Activated naive CD8-positive, alpha-beta T cell treated with anti-CD3 and anti-CD28 coated beads for 36 hours (primary cell): ENCODE measurements at places on chromosomes 1 and 21. TPM values are rescaled to one million over a fixed set of nuclear protein-coding genes. Genes with fewer than 3 reads are reported as not detected.
A peak's percentile ranks its signal among the peaks of the same experiment; 100 is the strongest.

The GRIK3 gene
- not detected for total RNA-seq

The FCGR2B gene
- 0.20 TPM for total RNA-seq

The LRRC3 gene
- total RNA-seq: 1.8 TPM

The CLIC6 gene
- 0.78 TPM for total RNA-seq

The GSTM1 gene
- total RNA-seq: not detected

The PTPRC gene
- 421 TPM for total RNA-seq

The ADAMTSL4 gene
- 0.06 TPM for total RNA-seq

The AHCTF1 gene
- total RNA-seq: 62.2 TPM

The AGO4 gene
- total RNA-seq: 2.1 TPM

The FMOD gene
- total RNA-seq: 3.3 TPM

The WRAP73 gene
- 31.2 TPM for total RNA-seq

The COL16A1 gene
- total RNA-seq: 0.36 TPM

The NSL1 gene
- total RNA-seq: 35.7 TPM

- no peak for DNase-seq
Measured at GRCh38 chr1:27402349-27402754, 9.9 kb downstream of the GPR3 start.

DNA sequence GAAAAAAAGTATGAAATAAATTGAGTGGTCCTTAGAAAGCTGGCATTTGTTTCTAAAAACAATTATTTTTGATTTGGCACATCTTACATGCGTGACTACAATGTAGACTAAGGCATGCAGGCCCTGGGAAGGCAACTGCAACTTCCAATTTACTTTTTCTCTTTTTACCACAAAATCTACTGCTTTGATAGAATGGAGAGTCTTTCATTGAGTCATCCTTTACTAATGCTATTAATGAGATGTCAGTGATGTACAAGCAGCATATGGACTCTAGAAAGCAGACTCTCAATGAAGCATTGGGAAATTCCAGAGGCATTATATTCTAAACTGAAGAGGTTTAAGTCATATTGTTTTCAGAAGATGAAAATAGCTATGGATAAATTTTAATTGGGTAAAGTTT is 29.6 kb upstream of the PRRX1 start:
- DNase-seq: no peak

- DNase-seq: no peak
Measured at GRCh38 chr1:40092706-40093639, 4.1 kb downstream of the PPT1 start.

GRCh38 chr1:15885701-15886610 is 38.4 kb downstream of the SPEN start:
- DNase-seq: peak; percentile 42

DNA sequence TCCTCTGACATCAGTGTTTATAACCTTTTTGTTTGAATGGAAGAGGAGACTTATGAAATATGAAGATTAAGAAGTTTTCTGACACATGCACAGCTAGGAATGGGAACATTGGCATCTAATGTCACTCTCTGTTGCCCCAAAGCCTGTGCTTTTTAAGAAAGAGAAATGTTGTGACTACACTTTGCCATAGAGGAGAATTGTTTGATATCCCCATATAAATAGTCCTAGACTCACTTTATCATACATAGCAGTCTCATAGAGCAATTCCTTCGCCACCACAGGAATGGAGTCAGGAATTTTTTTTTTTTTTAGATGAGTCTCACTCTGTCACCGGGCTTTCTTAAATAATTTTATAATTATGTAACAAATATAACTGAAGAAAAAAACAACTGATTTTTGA is 1.5 kb downstream of the KRTAP21-3 start:
- DNase-seq: no peak

DNA sequence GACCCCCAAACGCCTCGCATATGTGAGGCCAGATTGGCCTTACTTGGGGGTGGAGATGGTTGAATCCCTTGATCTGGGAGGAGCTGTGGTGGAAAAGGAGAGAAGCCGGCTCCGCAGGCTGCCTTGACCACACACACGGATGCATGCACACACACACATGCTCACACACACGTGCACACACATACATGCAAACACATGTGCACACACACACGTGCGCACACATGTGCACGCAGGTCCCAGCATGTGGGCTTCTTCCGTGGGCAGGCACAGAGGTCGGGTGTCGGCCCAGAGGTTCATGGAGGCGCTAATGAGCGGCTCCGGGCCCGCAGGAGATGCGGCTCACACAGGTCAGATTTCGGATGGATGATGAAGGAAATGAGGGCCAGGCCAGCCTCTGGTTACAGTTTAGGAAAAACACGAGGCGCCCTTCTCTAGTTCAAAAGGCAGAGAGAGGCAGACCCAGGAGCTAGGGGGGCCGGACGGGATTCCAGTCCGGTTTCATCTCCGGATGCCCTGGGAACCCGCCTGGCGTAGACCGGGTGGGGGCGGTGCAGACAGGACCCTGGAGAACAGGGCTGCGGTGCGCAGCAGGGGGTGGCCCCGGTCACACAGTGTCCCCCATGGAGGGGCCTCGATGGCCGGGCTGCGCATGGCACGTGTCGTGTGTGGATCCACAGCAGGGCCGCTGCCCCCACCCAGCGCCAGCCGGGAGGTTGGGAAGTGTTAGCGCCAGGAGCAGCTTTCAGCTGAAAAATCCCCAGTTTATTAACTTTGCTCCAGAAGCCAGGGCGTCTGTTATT is 91.1 kb upstream of the ACTRT2 start:
- no peak for DNase-seq

GRCh38 chr1:235919127-235919832 is 52.6 kb upstream of the LYST start:
- DNase-seq: no peak

DNA sequence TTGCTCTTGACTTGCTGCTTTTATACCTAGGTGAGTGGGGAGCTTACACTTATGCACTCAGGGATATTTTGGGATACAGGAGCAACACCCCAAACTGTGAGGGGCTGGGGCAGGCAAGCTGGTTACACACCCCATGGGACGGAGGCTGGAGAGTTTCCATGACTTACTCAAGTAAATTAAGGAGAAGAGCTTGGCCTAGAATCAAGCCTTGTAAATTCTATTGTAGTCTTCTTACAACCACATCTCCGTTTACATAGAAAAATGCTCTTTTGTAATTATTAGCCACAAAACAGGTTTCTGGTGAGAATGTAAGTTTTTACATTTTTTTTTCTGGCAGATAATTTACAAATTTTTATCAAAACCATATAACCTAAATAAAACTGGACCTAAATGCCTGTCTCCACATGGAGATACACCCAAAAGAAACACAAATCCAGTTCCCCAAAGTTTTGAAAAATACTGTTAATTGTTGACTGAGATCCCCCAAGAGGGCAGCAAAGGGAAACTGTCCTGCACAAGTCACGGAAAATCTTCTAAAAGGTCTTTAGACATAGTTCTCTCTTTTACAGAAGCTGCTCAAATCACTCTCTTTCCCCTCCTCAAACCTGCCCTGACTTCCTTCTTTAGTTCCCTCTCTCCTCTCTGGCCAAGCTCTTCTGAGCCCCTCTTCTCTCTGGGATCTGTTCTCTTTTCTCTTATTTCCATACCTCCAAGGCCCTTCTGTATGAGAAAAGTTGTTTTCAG is 134.0 kb downstream of the HIVEP3 start:
- DNase-seq: no peak

GRCh38 chr1:92883297-92883696 is 51.5 kb downstream of the RPL5 start:
- DNase-seq: no peak

- DNase-seq: peak; percentile 66
Measured at GRCh38 chr1:168408884-168409283, 128.2 kb downstream of the TBX19 start.
